Dermis microvascular lymphatic vessel endothelial cell (primary cell): ENCODE measurements at places on chromosomes 6 and 20. TPM values are rescaled to one million over a fixed set of nuclear protein-coding genes. Genes with fewer than 3 reads are reported as not detected.

Gene ENPP4
- 1.4 TPM in 2 replicates for total RNA-seq

Gene PPP1R14C
- total RNA-seq, result not detected in 2 replicates

Gene RSPO3
- total RNA-seq, result not detected in 2 replicates

Gene SIRPB1
- total RNA-seq, result 1.3 TPM in 2 replicates

Gene ANGPT4
- total RNA-seq, result not detected in 2 replicates

Gene BANF2
- total RNA-seq, result not detected in 2 replicates

Gene SRSF12
- total RNA-seq, result under 0.01 and 0.13 TPM in 2 replicates

Gene RAB44
- under 0.01 TPM in 2 replicates for total RNA-seq

Gene TTI1
- total RNA-seq, result 13.7 and 16.3 TPM in 2 replicates
